DND-41 (cell line): ENCODE measurements at places on chromosomes 5 and 9.

- DNase-seq = peak; percentile 21
- H3K27ac ChIP-seq = peak overlapping the region; percentile 92
- H3K4me3 ChIP-seq = peak overlapping the region; percentile 65
- peaks cover 7% of the 10 kb centered on the region; the same call in 1 of the 2 replicates for H3K36me3 ChIP-seq
- peaks cover 30% of the 10 kb centered on the region for H3K4me1 ChIP-seq
- H3K27me3 ChIP-seq = no peaks in the 10 kb centered on the region
These were observed 625 bp upstream of the UBLCP1 start for GRCh38 chr5:159262472-159262858.

DNA sequence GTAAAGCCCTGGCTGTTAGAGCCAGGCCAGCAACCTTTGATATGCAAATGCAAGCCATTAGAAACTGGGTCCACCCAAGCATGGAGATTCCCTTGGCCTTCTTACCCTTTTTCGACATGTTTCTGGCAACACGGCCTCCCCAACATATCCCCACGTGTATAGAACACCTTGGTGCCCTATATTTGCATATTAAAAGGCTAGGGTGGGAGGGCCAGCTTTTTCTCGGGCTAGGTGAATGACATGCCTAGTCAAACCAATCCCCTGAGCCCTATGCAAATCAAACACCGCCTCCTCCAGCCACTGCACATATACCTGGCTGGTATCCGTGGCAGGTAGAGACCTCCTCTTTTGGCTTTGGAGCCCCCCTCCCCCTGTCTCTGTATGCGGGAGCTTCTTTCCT lies 55.6 kb upstream of the ZFR start:
- no peaks in the 10 kb centered on the region for H3K36me3 ChIP-seq
- no peaks in the 10 kb centered on the region for H3K4me1 ChIP-seq

DNA sequence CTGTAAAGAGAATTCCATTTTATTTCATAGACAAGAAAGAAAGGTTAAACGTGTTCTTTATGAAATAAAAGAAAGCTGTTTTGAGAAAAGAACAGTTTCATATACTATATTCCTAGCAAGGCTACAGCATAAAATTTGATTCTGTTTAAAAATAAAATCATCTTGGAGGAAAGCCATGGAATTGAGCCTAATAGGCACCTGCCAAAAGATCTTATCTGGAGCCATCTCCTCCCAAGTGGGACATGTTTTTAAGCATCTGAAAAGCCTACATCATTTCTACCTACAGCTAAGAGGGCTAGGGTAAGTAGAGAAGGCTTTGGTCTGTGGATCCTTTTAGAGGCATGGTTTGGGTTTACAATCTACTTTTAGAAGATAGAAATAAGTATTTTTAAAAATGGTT lies 89.3 kb downstream of the GAS1 start:
- H3K4me3 ChIP-seq = no peak overlapping the region
- no peaks in the 10 kb centered on the region for H3K27me3 ChIP-seq
- no peak overlapping the region for H3K27ac ChIP-seq
- no peaks in the 10 kb centered on the region for H3K4me1 ChIP-seq

GRCh38 chr5:142906863-142907671 lies 136.9 kb downstream of the ARHGAP26 start:
- no peak overlapping the region for H3K27ac ChIP-seq
- H3K27me3 ChIP-seq = no peaks in the 10 kb centered on the region
- H3K4me1 ChIP-seq = no peaks in the 10 kb centered on the region
- H3K4me3 ChIP-seq = no peak overlapping the region
- peaks cover 49% of the 10 kb centered on the region for H3K36me3 ChIP-seq
- DNase-seq = no peak

DNA sequence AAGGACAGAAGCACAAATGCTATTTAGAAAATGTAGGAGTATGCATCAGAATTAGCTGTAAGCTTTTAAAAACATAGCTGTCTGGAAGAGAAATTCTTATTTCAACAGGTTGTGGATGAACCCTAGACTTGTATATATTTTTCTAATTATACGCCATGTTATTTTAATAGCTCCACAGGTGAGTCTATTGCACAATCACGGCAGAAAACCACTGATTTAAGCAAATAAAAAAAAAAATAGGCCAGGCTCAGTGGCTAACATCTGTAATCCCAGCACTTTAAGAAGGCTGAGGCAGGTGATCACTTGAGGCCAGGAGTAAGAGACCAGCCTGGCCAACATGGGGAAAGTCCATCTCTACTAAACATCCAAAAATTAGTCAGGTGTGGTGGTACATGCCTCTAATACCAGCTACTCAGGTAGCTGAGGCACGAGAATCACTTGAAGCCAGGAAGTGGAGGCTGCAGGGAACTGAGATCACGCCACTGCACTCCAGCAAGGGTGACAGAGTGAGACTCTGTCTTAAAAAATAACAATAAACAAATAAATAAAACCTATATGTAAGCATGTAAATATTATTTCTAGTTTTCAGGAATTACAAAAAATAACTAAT lies 11.7 kb downstream of the TRIM23 start:
- no peak overlapping the region for H3K4me3 ChIP-seq
- no peaks in the 10 kb centered on the region for H3K27me3 ChIP-seq
- H3K36me3 ChIP-seq = peaks cover 73% of the 10 kb centered on the region
- H3K27ac ChIP-seq = no peak overlapping the region

- H3K27ac ChIP-seq = no peak overlapping the region
- no peaks in the 10 kb centered on the region for H3K27me3 ChIP-seq
- H3K4me1 ChIP-seq = no peaks in the 10 kb centered on the region
- DNase-seq = no peak
- no peak overlapping the region for H3K4me3 ChIP-seq
These were observed 232.1 kb upstream of the PCSK5 start for GRCh38 chr9:75658301-75658905.

GRCh38 chr5:72662305-72662704 lies 154.2 kb upstream of the TNPO1 start:
- no peak for DNase-seq
- no peaks in the 10 kb centered on the region for H3K36me3 ChIP-seq
- no peak overlapping the region for H3K4me3 ChIP-seq
- H3K4me1 ChIP-seq = no peaks in the 10 kb centered on the region

DNA sequence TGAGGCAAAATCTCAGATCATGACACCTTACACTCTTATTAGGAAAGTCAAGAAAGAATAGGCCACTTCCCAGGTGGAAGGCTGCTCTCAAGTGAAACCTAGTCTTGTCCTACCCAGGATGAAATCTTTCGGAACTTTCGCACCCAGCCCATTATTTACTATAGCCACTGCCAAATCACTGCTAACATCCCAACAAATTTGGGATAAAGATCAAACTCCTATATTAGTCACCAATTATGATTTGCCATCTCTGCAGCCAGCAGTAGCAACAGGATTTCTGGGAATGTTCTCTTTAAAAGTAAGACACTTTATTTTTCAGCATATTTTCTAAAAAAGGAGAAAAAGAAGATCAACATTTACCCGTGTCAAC lies 224.6 kb downstream of the GAS1 start:
- no peak for DNase-seq
- no peak overlapping the region for H3K27ac ChIP-seq
- peaks cover 9% of the 10 kb centered on the region for H3K4me1 ChIP-seq
- H3K36me3 ChIP-seq = no peaks in the 10 kb centered on the region
- no peaks in the 10 kb centered on the region for H3K27me3 ChIP-seq
- H3K4me3 ChIP-seq = no peak overlapping the region

- no peaks in the 10 kb centered on the region for H3K27me3 ChIP-seq
- H3K36me3 ChIP-seq = no peaks in the 10 kb centered on the region
- H3K4me1 ChIP-seq = no peaks in the 10 kb centered on the region
- no peak overlapping the region for H3K27ac ChIP-seq
- H3K4me3 ChIP-seq = no peak overlapping the region
These were observed 438.3 kb downstream of the TAF11L14 start for GRCh38 chr5:18072600-18072999.

- no peaks in the 10 kb centered on the region for H3K36me3 ChIP-seq
- no peaks in the 10 kb centered on the region for H3K4me1 ChIP-seq
- no peak overlapping the region for H3K4me3 ChIP-seq
These were observed 227.1 kb upstream of the CYLC2 start for GRCh38 chr9:102768002-102768401.

DNA sequence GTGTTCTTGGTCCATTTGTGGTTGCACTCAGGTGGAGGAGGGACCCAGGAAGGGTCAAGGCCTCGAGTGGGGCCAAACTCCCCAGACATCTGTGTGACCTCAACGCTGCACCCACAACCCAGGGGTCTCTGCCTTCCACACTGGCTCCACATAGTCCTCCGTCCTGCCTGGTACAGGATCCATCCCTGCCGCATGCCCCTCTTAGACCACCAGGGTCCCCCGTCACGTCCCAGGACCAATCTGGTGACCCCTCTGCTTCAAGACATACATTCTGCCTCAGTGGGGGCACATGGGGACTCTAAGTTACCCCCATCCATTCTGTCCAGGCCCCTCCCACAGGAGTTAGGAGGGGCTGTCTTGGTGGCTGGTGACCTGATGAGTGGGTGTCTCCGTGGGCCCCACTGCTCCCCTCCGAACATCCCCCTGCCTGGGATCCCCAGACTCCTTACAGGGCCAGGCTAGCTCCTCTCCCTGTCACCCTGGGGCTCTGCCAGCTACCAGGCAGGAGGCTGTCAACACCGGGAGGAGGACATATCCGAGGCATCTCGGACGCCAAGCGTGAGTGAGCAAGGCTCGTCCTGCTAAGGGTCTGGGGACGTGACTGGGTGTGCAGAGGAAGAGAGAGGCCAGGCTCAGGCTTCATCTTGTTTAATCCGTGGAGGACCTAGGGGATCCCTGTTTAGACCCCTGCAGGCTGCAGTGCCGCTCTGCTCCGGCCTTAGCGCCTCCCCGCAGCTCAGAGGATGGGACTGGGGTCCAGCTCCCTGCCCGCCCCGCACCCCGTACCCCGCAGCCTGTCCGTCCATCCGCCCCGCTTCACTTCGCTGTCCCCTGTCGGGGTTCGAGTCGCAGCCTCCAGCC lies 32.3 kb downstream of the TSPAN17 start:
- no peaks in the 10 kb centered on the region for H3K36me3 ChIP-seq
- no peak overlapping the region for H3K27ac ChIP-seq
- H3K4me3 ChIP-seq = no peak overlapping the region
- H3K27me3 ChIP-seq = peaks cover 12% of the 10 kb centered on the region

DNA sequence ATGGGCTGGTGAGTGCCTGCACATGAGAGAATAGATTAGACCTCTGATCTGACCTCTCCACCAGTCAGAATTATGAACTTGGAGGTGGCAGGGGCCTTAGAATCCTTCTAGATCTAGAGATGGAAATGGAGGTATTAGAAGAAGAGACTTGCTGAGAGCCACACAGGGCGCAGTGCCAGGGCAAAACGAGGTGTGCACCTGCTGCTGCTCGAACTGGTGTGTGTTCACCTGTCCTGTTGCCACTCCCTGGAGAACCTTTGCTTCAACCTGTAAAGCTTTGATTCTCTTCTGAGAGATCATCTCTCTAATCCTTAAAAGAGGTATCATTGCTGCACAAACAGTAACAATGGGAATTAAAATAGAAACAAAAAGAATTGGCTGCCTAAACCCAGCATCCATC lies 24.9 kb downstream of the FRMPD1 start:
- H3K27me3 ChIP-seq = no peaks in the 10 kb centered on the region
- DNase-seq = no peak
- H3K36me3 ChIP-seq = no peaks in the 10 kb centered on the region
- H3K4me3 ChIP-seq = no peak overlapping the region
- no peak overlapping the region for H3K27ac ChIP-seq

GRCh38 chr5:171444582-171444981 lies 25.1 kb downstream of the FGF18 start:
- no peaks in the 10 kb centered on the region for H3K36me3 ChIP-seq
- H3K4me3 ChIP-seq = no peak overlapping the region
- H3K27ac ChIP-seq = no peak overlapping the region
- DNase-seq = no peak

GRCh38 chr5:113061846-113062780 lies 85.5 kb downstream of the DCP2 start:
- DNase-seq = no peak
- no peak overlapping the region for H3K4me3 ChIP-seq
- H3K27me3 ChIP-seq = no peaks in the 10 kb centered on the region
- peaks cover 24% of the 10 kb centered on the region for H3K4me1 ChIP-seq

- no peaks in the 10 kb centered on the region for H3K27me3 ChIP-seq
- H3K4me3 ChIP-seq = no peak overlapping the region
- no peaks in the 10 kb centered on the region for H3K36me3 ChIP-seq
- no peak for DNase-seq
These were observed 50.0 kb upstream of the SLC25A51 start for GRCh38 chr9:37953775-37954437.

DNA sequence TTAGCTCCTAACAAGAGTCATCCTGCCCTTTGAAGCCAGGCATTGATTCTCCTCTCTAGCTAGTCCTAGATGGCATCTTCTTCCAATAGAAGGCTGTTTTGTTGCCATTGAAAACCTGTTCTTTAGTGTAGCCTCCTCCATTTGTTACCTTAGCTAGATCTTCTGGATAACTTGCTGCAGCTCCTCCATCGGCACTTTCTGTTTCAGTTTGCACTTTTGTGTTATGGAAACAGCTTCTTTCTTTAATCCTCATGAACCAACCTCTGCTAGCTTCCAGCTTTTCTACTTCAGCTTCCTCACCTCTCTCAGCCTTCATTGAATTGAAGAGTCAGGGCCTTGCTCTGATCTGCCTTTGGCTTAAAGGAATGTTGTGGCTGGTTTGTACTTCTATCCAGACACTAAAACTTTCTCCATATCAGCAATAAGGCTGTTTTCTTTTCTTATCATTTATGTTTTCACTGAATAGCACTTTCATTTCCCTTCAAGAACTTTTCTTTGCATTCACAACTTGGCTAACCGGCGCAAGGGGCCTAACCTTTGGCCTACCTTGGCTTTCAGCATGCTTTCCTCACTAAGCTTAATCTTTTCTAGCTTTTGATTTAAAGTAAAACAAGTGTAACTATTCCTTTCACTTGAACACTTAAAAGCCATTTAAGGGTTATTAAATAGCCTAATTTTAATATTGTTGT lies 166.5 kb upstream of the SLC12A2 start:
- no peak for DNase-seq
- no peak overlapping the region for H3K27ac ChIP-seq
- H3K4me3 ChIP-seq = no peak overlapping the region
- H3K4me1 ChIP-seq = no peaks in the 10 kb centered on the region
- H3K27me3 ChIP-seq = no peaks in the 10 kb centered on the region

DNA sequence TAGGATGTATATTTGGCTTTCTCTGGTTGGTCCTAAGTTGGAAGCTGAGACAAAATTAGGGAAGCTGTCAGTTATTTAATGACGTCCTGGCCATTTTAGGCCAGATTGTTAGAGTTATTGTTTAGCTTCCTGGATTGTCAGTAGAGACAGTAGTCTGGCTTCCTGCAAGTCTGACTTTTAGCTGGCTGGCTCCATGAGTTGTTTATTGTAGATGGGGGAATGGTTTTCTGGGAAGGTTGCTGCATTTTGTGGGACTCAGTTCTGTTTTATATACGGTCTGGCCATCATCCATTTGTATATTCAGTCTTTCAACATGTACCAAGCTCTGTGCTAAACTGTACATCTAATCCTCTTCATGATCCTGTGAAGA lies 68.3 kb downstream of the SGCD start:
- peaks cover 2% of the 10 kb centered on the region for H3K27me3 ChIP-seq
- no peak for DNase-seq
- no peak overlapping the region for H3K4me3 ChIP-seq

DNA sequence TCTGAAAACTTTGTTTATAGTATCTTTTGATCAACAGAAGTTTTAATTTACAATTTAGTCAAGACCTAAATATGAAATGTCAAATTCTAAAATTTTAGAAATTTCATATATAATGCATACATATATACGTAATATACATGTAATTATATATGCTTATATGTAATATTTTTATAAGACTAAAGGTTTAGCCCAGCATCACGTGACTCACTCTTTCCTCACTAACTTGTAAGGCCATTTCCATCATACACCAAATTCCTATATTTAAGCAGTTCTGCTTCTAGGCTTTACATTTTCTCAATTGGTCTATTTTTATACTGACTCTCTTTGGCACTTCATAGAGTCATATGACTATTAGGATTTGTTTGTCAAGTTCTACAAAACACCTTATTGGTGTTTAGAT lies 56.4 kb downstream of the CFAP95 start:
- H3K4me3 ChIP-seq = no peak overlapping the region
- DNase-seq = no peak
- H3K27me3 ChIP-seq = no peaks in the 10 kb centered on the region
- H3K36me3 ChIP-seq = no peaks in the 10 kb centered on the region
